IgD-negative memory B cell (primary cell): ENCODE measurements at places on chromosomes 5 and 9. TPM values are rescaled to one million over a fixed set of nuclear protein-coding genes. Genes with fewer than 3 reads are reported as not detected.

Gene RARS1
- polyA plus RNA-seq, result 12.6 TPM

Gene PGM5
- polyA plus RNA-seq, result not detected

Gene HK3
- polyA plus RNA-seq, result not detected

Gene NMUR2
- not detected for polyA plus RNA-seq

Gene C8G
- not detected for polyA plus RNA-seq

Gene OR1B1
- not detected for polyA plus RNA-seq

Gene MRPL22
- 87.4 TPM for polyA plus RNA-seq

Gene UGT3A1
- polyA plus RNA-seq, result not detected

Gene SLC46A2
- not detected for polyA plus RNA-seq

Gene PDLIM4
- not detected for polyA plus RNA-seq

Gene NTRK2
- not detected for polyA plus RNA-seq

Gene PLAC8L1
- polyA plus RNA-seq, result not detected

Gene GFI1B
- polyA plus RNA-seq, result 0.74 TPM

Gene PCDHB10
- polyA plus RNA-seq, result not detected

Gene SEMA6A
- polyA plus RNA-seq, result 1.2 TPM

Gene SPATA6L
- polyA plus RNA-seq, result not detected

Gene RLN2
- 5.1 TPM for polyA plus RNA-seq

Gene C7
- polyA plus RNA-seq, result not detected

Gene STXBP1
- 0.33 TPM for polyA plus RNA-seq

Gene C9orf153
- polyA plus RNA-seq, result 0.14 TPM

Gene IL6ST
- polyA plus RNA-seq, result 4.9 TPM

Gene IFNE
- polyA plus RNA-seq, result not detected

Gene GRIA1
- polyA plus RNA-seq, result not detected

Gene CER1
- not detected for polyA plus RNA-seq

Gene C5orf47
- polyA plus RNA-seq, result not detected

Gene TMEM252
- not detected for polyA plus RNA-seq

Gene GCNT4
- polyA plus RNA-seq, result 0.08 TPM

Gene BTNL3
- polyA plus RNA-seq, result not detected

Gene SYK
- 314 TPM for polyA plus RNA-seq

Gene TRPM3
- polyA plus RNA-seq, result not detected
